ENCODE measurements at places on chromosomes 2 and 18. TPM values are rescaled to one million over a fixed set of nuclear protein-coding genes. Genes with fewer than 3 reads are reported as not detected.

DCDC2C gene
- total RNA-seq = 0.55 TPM

ARHGEF4 gene
- 5.7 TPM for total RNA-seq

PLEKHH2 gene
- total RNA-seq = 1.2 TPM

CCDC150 gene
- total RNA-seq = 4.9 TPM

ABCG8 gene
- total RNA-seq = not detected

BOK gene
- 32.1 TPM for total RNA-seq

ASXL3 gene
- not detected for total RNA-seq

TEKT4 gene
- not detected for total RNA-seq

IL36G gene
- not detected for total RNA-seq

DYNAP gene
- total RNA-seq = not detected

CROCC2 gene
- total RNA-seq = not detected

COLEC11 gene
- 0.61 TPM for total RNA-seq

CACNB4 gene
- 0.13 TPM for total RNA-seq

PSTPIP2 gene
- 0.23 TPM for total RNA-seq

GBX2 gene
- total RNA-seq = 3.1 TPM

ACTG2 gene
- total RNA-seq = not detected

SPOPL gene
- 8.4 TPM for total RNA-seq

CYRIA gene
- 0.14 TPM for total RNA-seq

DTNA gene
- total RNA-seq = 0.15 TPM

TOGARAM2 gene
- 0.23 TPM for total RNA-seq

PRSS56 gene
- total RNA-seq = 0.14 TPM

HOXD1 gene
- 0.16 TPM for total RNA-seq

ANKRD30B gene
- 0.02 TPM for total RNA-seq

KCNG2 gene
- not detected for total RNA-seq
